WTC11 (cell line): ENCODE measurements at places on chromosomes 12 and 14.

DNA sequence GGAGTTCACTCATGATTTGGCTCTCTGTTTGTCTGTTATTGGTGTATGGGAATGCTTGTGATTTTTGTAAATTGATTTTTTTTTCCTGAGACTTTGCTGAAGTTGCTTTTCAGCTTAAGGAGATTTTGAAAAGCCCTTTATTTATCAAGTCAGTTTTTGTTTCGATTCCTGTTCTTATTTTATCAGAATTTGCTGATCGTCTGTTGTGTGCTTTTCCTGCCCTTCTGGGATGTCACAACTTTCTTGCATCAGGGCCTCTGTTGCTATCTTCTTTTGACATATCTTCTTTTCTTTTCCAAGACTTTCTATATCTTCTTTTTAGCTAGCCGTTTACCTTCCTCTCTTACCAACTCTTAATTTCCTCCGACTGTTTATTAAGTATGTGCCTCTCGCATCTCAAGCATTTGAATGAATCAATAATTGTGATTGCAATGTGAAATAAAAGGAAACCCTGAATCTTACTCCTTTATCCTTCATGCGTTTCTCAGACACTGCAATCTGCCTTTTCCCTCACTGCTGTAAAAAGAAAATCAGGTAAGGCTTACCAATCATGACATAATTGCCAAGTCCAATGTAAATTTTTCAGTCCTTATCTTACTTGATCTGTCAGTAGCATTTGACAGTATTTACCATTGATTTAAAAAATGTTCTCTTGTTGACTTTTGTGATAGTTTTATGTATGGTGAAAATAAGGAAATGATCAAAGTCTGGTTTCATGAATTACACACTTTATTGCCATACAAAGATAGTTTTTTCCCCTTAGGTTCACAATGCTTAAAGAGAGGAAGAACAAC is 53.0 kb downstream of the ETNK1 start:
- DNase-seq = no peak

GRCh38 chr14:91636604-91637003 is 95.3 kb downstream of the CATSPERB start:
- DNase-seq = no peak
- H3K27me3 ChIP-seq = no peaks in the 10 kb centered on the region
- no peaks in the 10 kb centered on the region for H3K4me1 ChIP-seq
- no peak overlapping the region for H3K4me3 ChIP-seq

- no peaks in the 10 kb centered on the region for H3K4me1 ChIP-seq
- H3K4me3 ChIP-seq = no peak overlapping the region
- no peak overlapping the region for H3K27ac ChIP-seq
- no peak for DNase-seq
Measured at GRCh38 chr14:28570391-28570790, 196.2 kb upstream of the FOXG1 start.

DNA sequence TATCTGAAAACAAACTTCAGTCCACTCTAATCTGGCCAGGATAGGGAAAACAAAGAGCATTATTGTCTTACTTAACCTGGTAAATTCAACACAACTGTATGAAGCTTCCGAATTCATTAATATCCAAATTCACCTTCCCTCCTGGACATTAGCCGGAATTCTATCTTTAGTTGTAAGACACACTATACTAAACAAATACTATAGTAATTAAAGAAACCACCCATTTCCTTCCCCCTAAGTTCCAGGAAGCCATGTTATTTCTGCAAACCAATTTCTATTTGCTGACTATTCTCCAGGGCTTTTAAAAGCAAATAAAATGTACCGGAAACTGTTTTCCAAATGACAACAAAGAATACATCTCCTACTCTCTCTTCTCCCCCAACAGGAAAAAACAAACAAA is 122.7 kb upstream of the MDM1 start:
- H3K4me3 ChIP-seq = no peak overlapping the region
- H3K27ac ChIP-seq = no peak overlapping the region
- no peaks in the 10 kb centered on the region; the same call in 1 of the 2 replicates for H3K27me3 ChIP-seq

DNA sequence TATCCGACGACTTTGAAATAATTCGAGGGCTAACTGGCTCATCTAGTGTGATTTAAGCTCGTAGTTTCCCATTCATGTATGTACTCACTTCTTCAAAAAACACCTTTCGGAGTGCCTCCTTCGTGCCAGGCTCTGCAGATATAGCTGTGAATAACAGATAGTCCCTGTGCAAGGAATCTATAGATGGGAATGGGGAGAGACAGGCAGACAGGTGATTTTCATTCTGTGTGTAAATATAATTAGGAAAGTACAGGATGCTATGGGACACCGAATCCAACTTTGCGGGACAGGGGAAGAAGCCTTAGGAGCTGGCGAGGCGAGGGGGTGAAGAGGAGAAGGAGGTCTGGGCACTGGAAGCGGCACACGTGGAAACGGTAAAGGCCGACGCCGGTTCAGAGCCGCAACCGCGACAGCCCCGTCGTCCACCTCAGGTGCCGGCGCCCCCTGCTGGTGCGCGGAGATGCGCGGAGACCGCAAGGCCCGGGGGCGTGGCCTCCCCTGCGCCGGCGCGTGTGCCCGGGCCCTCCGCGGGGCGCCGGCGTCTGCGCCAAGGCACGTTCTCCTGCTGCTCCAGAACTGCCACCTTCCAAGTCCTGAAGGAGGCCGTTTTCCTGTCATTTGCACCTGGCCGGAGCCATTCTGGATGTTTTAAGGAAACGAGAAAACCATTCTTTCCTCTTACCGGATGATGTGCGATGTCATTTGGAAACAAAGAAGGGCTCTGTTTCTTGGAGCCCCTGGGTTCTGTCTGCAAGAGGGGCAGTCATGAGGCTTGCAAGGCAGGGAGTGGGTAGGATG is 18.0 kb upstream of the CACNA1C start:
- peak overlapping the region; percentile 52 for H3K4me3 ChIP-seq
- DNase-seq = peak; percentile 88
- H3K27me3 ChIP-seq = peaks cover 40% of the 10 kb centered on the region
- H3K36me3 ChIP-seq = no peaks in the 10 kb centered on the region

DNA sequence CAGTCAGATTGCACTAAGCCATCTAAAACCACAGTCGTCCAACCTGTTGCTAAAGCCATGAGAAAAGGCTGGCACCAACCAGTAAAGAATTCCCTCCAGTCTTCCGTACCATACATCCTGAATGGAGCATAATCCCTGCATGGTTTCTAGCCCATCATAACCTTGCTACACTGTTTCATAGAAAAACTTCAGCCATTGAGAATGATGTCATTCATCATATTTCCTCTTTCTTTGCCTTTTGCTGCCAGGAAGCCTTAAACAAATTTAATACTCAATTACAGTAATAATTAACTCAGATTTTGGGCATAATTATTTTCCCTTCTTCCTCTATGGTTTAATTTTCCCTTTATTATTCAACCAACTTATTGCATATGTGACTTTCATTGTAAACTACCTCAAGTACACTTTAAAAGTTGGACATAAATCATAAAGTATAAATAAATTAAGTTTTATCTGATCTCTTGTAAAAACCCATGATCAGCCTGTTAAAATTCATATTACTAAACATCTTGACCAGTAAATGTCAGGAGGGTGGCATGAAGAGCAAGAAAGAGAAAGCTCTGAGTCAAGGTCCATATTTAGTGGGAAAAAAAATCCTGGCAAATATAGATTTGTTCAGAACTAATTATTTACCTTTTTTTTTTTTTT is 264.7 kb downstream of the ZFP36L1 start:
- H3K4me1 ChIP-seq = peaks cover 11% of the 10 kb centered on the region
- peaks cover 28% of the 10 kb centered on the region for H3K36me3 ChIP-seq
- DNase-seq = no peak
- no peak overlapping the region for H3K4me3 ChIP-seq
- H3K27me3 ChIP-seq = no peaks in the 10 kb centered on the region
